ENCODE measurements at places on chromosomes 5 and 9. TPM values are rescaled to one million over a fixed set of nuclear protein-coding genes. Genes with fewer than 3 reads are reported as not detected.

Gene ERCC8
- total RNA-seq, result 16.0 TPM

Gene SEC24A
- total RNA-seq, result 21.1 TPM

Gene AQP7
- total RNA-seq, result not detected

Gene IL5
- total RNA-seq, result not detected

Gene ELOVL7
- total RNA-seq, result not detected

Gene NDOR1
- 4.2 TPM for total RNA-seq

Gene SLC9A3
- total RNA-seq, result 0.71 TPM

Gene IFNA13
- total RNA-seq, result not detected

Gene ATG12
- 34.2 TPM for total RNA-seq
